ENCODE measurements at places on chromosomes 6 and 20. TPM values are rescaled to one million over a fixed set of nuclear protein-coding genes. Genes with fewer than 3 reads are reported as not detected.

GRCh38 chr20:46145713-46146112, 27.6 kb downstream of the CD40 start:
- no peak for DNase-seq

DNA sequence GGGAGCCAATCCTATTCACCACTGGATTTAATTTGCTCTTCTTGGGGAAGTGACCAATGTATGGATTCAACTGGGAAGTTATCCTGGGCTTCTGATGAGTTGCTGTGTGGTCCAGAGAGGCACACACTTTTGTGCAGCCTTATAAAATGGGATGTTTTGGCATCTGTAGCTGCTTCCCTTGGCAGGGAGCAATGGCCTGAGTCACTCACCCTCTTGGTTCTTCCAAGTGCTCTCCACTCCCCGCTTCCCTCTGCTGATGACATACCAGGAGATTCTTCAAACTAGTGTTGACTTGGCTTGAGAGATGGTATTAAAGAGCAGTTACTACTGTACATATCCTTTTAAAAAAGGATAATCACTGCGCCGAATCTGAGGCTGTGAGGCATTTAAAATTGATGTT, 105.8 kb downstream of the JARID2 start:
- no peak for DNase-seq

BNIP5 gene
- not detected for total RNA-seq

TIAM2 gene
- total RNA-seq: 6.7 TPM

DNA sequence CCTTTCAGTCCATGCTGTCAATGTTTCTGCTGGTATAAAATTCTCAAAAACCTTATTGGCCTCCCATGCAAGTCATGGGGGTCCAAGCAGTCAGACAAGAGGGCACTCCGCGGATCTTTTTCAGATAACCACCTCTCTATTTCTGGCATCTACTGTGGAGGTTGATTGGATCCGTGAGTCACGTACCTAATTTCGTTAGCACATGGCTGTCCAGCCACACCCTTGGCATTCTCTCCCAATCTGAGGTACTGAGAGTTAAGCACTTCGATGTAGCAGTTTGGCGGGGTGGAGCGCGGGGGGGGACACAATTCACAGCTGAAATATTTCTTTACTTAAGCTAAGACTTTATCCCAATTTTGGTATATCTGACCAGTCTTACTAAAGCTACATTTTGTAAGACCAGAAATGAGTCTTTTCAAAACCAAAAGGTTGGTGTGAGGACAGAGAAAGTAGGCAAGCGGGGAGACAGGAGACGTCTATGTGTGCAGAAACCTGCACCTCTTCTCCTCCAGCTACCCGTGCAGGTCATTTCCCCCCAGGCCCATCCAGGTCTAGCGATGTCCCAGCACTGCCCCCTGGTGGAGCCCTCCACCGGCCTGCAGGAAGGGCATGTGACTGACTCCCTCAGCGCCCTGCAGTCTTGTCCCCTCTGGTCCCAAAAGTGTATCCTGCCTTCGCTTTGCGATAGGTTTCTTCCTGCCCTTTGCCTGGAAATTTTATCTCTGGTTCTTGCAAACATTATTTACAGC, 113.1 kb downstream of the ADAT2 start:
- peak; percentile 16 for DNase-seq

TBX18 gene
- not detected for total RNA-seq

DNA sequence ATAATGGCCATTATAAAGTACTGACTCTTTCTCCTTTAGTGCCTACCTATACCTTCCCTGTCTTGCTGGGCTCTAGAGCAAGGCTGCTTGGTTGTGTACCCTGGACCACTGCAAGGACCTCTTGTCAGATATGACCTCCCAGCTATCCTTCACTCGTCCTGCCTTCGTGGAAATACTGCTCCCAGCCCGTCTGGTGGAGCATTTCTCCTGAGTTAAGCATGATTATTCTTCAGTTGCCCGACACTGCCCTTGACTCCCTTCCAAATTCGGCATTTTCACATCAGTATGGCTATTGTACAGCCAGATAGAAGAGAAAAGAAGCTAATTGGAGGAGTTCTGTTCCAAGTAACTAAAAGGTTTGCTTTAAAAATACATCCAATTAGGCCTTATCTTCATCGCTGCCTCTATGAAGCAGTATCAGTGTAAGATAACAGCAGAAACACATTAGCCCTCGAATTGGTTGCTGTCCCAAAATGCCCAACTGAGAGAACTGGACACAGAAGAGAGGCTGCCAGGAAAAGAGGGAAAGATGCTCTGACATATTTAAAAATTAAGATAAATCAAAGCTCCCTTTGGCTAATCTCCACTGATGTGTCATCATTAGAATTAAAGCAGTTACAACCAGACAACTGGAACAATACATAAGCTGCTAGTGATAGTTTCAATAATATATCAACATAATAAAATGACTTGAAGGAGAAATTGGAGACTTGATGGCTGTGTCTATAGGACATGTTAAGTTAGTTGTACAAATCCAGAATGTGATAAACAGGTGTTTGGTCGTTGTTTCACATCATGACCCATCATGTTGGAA, 54.4 kb downstream of the OPRM1 start:
- DNase-seq: no peak

DACT2 gene
- not detected for total RNA-seq

CCN6 gene
- not detected for total RNA-seq

GRCh38 chr20:62203378-62204030, 16.6 kb downstream of the HRH3 start:
- DNase-seq: peak; percentile 21

- DNase-seq: peak; percentile 49
These were observed 123.2 kb downstream of the BACH2 start for GRCh38 chr6:90173262-90173925.

GRCh38 chr6:166989427-166990032, 9.7 kb upstream of the CEP43 start:
- DNase-seq: peak; percentile 10

SLC17A1 gene
- not detected for total RNA-seq

SLC22A2 gene
- total RNA-seq: not detected

DNA sequence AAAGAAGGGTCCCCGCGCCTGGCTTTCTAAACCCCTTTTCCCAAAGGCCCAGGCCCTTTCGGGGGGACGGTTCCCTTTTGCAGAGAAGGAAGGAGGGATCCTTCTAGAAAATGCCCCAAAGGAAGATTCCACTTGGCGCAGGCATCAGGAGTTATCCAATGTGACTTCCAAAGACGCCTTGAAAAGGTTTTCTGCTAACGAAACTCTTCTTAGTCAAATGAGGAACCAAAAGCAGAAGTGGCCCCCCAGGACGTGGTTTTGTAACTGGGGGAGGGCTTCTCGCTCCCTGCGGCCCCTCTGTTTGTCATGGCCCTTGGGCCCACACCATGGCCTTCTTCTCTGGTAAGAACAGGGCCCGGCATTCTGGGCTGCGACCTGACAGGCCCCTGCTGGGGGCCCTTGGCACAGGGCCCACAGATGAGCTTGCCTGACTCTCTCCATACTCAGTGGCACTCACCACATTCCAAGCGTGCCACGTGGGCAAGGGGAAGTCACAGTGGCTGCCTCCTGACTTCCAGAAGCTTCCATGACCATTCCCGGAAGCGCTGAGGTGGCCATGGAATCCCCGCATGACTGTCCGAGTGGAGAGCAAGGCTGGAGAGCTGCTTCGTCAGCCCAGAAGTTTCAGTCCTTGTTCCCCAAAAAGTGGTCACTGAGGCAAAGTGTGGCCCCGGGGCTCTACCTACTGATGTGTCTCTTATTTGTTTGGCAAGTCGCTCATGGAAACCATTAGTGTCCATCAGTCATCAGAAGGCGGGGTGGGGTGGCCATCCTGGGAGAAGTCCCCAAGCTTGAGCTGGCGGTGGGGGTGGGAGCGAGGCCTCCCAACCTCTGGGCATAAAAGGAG, 834 bp upstream of the CTSZ start:
- no peak for DNase-seq

LPA gene
- total RNA-seq: not detected

- DNase-seq: no peak
These were observed 145.5 kb downstream of the BTBD3 start for GRCh38 chr20:12063106-12063684.

GRCh38 chr6:30757261-30757904, 13.0 kb upstream of the IER3 start:
- no peak for DNase-seq

- DNase-seq: no peak
These were observed 482.5 kb downstream of the C6orf118 start for GRCh38 chr6:164826831-164827468.

SRSF12 gene
- not detected for total RNA-seq

GRCh38 chr6:5723841-5724691, 282.7 kb downstream of the NRN1 start:
- DNase-seq: no peak

NNAT gene
- not detected for total RNA-seq

MUCL3 gene
- total RNA-seq: not detected

GPLD1 gene
- 1.6 TPM for total RNA-seq

LY6G6C gene
- not detected for total RNA-seq

DNA sequence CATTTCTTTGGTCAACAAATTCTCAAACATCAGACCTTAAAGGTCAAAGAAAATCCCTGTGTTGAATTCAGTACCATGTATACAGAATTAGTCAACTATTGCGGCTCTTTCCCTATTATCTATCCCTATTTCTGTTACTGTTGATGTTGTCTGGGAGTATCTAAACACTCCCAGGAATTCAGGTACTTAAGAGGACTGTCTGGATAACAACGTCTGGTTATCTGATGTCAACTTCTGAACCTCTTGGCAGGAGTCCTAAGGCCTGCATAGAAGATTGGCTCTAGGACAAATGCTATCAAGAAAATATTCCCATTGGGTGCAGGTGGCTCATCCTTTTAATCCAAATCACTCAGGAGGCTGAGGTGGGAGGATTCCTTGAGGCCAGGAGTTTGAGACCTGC, 255.6 kb downstream of the KHDC1L start:
- no peak for DNase-seq

DNA sequence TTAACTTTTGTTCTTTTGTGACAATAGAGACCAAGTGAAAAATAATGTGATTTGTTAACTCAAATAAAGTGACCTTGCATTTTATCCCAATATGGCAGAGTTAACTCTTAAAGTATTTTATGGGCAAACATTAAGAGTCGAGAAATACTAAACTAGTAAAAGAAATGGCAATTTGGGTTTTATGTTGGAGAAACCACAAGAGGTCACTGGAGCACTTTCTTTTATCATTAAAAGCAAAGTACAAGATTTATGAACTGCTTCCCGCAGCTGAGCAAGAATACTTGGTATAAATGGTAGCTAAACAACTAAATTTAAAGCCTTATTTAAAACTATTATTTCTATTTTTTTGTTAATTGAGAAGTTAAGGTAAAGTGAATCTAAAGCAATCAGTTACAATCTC, 33.5 kb upstream of the MCM9 start:
- no peak for DNase-seq

NKX2-4 gene
- not detected for total RNA-seq

PRL gene
- total RNA-seq: 0.57 TPM

GRCh38 chr6:15089569-15090144, 156.2 kb upstream of the JARID2 start:
- DNase-seq: no peak

DNA sequence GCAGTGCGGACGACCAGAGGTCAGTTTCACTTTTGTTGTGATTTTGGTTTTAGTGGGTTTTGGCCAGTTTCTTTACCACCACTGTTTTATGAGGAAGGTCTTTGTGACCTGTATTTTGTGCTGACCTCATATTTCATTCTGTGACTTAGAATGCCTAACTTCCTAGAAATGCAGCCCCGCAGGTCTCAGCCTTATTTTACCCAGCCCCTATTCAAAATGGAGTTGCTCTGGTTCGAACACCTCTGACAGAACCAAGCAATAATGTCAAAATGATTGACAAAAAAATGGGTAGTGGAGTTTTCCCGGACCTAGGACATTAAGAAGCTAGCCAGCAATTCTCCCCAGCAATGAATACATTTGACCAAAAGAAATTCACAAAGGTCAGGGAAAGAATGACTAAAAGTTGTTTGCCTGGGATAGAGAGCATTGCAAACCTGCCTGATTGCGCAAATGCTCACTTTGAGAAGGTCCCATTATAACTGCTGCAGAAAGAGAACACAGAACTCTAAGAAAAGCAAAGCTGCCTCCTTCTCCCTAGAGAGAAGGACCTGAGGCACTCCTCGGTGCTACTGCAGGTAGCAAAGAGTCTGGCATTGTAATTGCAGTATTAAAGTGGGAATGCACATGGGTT, 288.8 kb downstream of the ADGB start:
- DNase-seq: no peak

THEMIS gene
- 128 TPM for total RNA-seq

DNA sequence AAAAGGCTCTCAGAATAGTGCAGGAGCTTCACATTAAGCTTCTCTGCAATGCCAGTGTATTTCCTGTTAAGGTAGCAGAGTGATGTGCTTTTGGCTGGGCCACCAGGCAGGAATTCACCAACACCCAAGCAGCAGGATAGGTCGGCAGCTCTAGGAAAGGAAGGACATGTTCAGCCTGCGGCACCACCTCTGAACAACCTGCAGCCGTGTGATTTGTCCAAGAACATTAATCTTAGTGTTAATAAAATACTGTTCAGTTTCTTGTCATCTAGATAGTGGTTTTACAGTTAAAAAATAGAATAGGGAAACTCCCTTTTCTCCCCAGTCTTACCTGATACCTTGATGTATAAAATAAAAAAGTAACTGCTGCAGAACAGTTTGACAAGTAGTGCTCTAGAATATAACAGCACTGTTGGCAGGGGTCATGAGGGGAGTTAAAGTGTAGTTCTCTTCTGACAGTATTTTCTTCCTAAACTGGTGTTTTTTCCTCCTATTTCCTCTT, 18.8 kb downstream of the ZNF292 start:
- no peak for DNase-seq

- DNase-seq: no peak
These were observed 5.1 kb downstream of the PRND start for GRCh38 chr20:4726710-4727397.

- no peak for DNase-seq
These were observed 59.4 kb upstream of the CD83 start for GRCh38 chr6:14058029-14058695.

DNA sequence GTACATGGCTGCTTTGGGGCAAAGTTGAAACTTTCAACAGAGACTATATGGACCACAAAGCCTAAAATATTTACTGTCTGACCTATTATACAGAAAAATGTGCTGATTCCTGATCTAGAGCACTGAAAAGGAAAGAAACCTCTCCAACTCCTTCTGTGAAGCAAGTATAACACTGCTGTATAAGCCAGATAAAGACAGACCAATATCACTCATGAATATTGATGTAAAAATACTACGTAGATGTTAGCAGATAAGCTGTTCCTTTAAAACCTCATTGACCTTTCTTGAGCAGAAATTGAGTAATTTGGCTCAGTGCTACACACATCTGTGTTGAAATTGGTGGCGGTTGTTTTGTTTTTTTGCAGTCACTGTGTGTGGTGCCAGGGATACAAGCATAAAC, 69.9 kb upstream of the HDAC2 start:
- DNase-seq: no peak

- no peak for DNase-seq
These were observed 3.5 kb downstream of the FAM83B start for GRCh38 chr6:54850114-54850513.

DNA sequence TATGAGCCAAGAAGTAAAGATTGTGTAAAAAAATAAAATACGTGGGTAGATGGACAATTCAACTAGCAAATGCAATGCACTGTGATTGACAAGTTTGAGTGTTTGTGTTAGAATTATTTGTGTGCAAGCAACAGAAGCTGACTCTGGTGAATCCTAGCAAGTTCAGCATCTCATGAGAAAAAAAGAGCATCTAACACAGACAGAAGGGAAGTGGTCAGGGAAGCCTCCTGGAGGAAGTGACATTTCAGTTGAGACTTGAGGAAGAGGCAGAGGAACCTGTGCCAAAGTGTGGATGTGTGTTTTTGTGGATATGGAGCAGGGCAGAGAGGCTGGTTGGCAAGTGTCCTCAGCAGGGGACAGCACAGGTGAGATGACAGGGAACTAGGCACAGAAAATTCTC, 248.7 kb downstream of the ZNF217 start:
- DNase-seq: no peak

- no peak for DNase-seq
These were observed 614.5 kb upstream of the FLRT3 start for GRCh38 chr20:14951707-14952418.

ARMC2 gene
- 7.6 TPM for total RNA-seq

All from naive thymus-derived CD8-positive, alpha-beta T cell (primary cell).